ENCODE measurements at places on chromosomes 16 and 17.

DNA sequence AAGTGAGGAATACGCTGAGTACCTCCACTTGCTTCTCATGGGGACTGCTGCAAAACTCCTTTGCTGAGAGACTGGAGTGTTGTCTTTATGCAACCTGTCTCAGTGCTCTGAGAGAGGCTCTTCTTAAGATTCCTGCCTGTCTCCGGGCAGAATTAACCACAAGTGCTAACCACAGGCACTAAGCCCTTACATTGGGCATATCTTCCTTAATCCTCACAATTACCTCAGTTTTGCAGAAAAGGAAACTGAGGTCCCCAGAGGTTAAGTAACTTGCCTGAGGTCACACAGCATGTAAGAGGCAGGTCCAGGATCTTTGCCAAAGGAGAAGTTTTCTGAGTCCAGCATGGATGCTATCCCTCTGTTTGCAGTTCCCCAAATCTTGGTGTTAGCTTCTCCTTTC is 86.0 kb downstream of the GP2 start:
- no peak for DNase-seq

DNA sequence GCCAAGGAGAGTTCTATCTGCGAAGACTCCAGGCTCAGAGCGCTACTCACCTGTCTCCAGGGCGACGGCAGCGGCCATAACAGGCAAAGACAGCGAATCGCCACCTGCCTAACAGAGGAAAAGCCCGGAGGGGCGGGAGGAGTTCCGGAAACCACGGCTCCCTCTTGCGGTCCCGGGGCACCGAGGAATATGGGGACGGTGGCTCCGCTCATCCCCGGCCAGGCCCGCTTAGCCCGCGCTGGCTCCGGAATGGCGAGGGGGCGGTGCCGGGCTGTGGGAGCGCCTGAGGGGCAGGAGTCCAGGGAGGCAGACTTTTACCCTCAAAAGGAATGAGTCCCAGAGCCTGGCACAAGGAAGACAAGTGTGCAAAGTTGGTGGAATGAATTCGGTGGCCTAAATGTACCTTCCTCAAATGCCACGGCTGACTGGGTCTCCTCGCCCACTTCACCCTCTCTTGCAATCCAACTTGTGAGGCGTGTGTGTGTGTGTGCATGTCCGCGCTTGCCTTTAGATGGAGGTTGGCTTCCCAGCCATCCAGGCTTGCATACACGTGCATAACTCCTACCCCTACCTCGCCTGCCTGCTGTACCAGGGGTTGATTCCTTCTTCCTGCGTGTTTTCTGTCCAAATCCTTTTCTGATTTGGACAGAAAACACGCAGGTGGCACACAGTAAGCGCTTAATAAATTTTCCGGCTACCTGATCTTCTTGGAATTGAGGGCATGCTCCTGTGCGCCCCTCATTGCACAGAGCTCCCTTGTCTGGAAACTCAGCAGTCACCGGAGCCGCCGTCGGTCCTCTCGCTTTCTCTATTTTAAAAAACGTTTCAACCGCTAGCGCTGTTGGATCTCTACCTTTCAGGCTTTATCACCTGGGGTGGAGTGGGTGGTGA is 3.5 kb downstream of the C17orf100 start:
- no peak for DNase-seq

GRCh38 chr17:63430223-63430622 is 15.9 kb downstream of the CYB561 start:
- DNase-seq: no peak

DNA sequence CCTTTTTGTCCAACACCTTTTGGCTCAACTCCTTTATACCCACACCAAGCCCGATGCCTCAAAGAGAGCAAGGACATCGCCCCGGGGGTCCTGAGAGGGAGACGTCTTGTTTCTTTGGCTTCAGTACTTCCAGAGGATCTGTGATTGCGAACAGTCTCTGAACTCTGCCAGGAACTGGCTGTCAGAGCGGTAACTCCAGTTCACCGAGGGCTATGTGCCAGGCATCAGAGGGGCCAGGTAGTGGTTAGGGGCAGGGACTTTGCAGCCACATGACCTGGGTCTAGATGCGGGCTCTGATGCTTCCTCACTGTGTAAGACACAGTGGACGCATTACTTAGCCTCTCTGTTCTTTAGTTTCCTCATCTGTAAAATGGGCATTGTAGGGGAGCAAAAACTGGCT is 21.6 kb downstream of the LLGL2 start:
- no peak for DNase-seq

DNA sequence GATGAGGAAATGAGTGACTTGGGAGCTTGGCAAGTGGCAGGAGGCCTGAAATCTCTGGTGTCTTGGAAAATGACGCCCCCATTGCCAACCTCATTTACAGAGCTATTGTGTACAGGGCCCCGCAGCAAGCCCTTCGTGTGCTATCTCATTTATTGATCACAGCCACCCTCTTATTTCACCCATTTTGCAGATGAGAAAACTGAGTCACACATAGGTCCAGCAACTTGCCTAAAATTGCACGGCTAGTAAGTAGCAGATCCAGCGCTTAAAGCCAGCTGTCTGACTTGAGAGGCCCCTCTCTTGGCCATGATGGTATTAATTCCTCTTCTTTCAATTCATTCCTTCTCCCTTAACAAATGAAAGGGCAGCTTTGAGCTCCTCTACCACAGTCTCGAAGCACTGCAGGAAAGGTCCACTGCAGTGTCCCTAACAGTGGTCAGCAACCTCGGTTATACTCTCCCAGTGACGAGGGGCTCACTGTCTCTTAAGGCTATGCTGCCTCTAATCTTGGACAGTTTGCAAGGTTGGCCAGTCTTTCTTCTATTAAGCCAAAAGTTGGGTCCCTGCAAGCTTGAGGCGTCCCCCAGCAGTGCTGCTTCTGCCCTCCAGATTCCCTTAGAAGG is 162.2 kb downstream of the COPRS start:
- DNase-seq: no peak

GRCh38 chr16:30488764-30489605 is 16.4 kb downstream of the ITGAL start:
- no peak for DNase-seq

GRCh38 chr17:72421128-72422092 is 300.6 kb downstream of the SOX9 start:
- no peak for DNase-seq

DNA sequence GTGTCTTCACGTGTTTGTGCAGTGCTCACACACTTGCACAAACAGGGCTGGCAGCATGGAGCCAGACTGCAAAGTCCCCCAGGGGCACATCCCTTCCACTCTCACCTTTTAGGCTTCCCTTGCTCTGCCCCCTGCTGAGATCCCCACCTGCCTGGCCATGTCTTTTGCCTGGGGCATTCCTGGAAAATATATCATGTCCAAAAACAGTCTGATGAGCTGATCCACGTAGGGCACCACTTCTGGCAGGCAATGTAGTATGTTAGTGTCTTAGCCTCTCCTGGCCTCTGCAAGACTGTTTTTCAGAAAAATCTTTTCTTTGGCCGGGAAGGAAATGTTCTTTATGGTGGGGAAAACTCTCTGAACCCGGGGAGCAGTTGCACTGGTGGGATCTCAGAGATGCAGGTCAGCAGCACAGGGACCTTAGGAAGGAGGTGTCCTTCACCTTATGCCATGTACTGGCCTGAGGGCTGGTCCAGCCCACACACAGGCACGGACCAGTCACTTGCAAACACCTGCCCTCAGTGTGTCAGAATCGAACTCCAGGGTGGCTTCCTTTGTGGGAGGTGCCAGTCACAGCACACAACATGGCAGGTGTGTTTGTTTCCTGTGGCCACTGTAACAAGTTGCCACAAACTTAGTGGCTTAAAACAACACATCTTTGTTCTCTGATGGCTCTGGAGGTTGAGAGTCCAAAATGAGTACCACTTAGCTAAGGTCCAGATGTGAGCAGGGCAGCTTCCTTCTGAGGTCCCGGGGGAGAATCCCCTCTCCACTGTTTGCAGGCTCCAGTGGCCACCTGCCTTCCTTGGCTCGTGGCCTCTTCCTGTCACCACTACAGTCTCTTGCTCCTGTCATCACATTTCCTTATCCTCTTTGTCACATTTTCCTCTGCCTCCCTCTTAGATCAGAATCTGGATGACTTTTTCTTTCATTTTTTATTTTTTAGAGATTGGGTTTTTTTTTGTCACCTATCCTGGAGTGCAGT is 46.6 kb downstream of the MPRIP start:
- no peak for DNase-seq

DNA sequence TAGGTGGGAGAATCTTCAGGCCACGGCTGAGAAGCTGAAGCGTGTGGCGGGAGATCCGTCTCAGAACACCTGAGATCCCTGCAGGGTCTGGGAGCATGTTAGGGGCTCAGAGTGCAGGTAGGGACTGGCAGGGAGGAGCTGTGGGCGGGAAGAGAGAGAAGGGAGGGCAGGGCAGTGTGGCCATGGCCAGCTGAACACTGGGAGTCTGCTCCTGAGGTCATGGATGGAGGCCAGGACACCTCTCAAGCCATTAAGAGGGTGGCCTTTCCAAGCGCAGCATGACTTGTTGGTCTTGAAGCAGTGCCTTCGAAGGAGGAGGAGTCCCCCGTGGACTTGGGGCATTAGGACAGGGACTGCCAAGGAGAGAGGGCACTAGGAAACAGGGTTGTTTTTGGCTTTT is 23.7 kb downstream of the NAA60 start:
- DNase-seq: no peak

DNA sequence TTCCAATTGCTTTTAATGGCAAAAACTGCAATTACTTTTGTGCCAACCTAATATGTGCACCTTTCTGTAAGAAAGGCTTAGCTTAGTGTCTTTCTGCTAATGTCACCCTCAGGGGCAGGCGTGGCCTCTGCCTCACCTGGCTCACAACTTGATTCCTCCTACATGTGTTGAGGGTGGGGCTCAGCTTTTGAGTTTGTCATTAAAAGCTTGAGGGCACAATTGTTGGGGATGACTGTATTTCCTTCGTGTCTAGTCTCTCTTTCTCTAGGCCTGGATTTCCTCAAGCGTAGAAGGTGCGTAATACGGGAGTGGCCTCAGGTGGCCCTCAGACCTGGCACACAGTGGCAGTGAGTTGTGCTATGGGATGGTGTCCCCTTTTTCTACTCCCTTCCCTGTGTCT is 94.4 kb downstream of the CLEC16A start:
- no peak for DNase-seq

- no peak for DNase-seq
Measured at GRCh38 chr16:73847090-73847489, 449.5 kb upstream of the PSMD7 start.

DNA sequence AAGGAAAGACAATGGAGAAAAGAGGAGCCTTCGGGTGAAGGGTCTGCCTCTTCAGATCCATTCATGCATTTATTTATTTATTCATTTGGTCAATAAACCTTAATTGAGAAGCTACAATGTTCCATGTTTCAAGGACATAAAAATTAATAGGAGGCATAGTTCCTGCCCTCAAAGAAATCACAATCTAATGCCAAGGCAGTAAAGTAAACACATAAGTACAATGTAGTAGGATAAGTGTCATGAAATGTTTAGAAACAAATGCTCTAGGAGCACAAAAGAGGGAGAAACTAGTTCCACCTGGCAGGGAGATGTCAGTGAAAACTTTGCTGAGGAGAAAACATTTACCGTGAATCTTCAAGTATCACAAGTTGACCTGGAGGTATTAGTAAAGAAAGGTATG is 103.5 kb upstream of the NOG start:
- no peak for DNase-seq

Measured in SHP77 treated with DMSO at 0.1 percent for 48 hours (cell line).